Fibroblast of gingiva (primary cell): ENCODE measurements at places on chromosomes 2 and 18.

DNA sequence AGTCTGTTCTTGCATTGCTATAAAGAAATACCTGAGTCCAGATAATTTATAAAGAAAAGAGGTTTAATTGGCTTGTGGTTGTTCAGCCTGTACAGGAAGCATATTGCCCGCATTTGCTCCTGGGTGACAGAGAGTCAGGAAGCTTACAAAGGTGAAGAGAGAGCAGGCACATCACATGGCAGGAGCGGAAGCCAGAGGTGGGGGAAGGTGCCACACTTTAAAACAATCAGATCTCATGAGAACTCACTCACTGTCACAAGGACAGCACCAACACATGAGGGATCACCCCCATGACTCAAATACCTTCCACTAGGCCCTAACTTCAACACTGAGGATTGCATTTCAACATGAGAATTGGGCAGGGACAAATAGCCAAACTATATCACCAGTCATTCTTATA, 124.8 kb upstream of the COL5A2 start:
- no peak for DNase-seq

DNA sequence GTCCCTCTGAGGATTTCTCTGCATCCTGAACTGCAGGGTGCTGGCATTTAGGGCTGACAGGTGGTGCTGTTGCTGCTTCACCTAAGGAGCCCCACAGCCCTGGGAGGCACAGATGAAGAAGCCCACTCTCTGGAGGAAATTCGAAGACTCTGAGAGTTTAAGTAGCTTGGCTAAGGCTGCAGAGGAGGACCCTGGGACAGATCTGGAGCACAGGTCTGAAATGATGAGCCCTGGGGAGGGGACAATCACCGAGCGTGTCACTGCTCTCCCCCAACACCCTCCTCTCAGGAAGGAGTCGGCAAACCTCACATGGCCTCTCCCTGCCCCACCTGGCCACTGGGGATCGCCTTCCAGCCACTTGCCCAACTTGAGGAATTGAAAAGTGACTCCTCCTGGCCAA, 18.6 kb downstream of the CYP27C1 start:
- DNase-seq, result no peak

DNA sequence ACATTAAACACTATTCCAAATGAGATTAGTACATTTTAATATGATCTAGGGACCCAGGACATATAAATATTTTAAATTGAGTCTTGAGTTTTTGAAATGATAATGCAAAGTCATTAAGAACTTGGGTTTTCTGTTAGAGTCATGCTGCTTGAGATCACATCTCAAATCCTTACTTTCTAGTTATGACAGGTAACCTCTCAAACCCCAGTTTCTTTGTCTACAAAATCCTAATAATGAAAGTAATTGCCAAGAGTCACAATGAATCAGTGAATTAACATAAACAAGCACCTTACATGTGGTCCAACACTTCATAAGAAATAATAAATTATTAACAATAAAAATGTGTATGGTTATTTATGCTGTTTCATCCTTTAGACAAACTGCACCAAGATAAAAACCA, 607.6 kb downstream of the LRP1B start:
- no peak for DNase-seq

DNA sequence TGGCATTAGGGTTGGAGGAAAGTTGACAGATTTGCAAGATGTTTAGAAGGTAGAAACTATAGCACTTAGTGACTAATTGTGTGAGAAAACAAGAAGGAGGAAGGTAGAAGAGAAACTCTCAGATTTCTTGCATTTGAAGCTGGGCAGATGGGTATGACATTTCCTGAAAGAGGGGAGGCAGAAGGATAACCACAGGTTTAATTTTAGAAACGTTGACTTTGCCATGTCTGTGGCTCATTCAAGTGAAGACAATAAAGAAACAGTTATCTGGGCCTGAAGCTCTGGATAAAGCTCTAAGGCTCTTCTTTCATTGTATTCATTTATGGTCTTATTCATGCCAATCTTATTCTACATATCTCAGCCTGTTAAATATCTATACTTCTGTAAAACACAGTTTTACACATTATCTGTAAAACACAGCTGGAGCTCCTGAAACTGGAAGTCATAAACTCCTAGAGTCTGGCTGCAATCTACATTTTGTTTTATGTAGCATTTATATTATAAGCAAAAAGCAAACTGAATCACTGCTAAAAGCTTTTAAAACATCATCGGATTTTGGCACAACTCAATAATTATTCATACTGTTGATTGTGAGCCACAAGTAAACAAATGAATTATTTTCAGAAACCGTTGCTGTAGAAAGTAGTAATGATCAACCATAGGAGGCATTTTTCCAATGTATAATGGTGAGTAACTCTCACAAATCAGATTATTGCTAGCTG, 138.5 kb downstream of the RIT2 start:
- DNase-seq, result no peak

DNA sequence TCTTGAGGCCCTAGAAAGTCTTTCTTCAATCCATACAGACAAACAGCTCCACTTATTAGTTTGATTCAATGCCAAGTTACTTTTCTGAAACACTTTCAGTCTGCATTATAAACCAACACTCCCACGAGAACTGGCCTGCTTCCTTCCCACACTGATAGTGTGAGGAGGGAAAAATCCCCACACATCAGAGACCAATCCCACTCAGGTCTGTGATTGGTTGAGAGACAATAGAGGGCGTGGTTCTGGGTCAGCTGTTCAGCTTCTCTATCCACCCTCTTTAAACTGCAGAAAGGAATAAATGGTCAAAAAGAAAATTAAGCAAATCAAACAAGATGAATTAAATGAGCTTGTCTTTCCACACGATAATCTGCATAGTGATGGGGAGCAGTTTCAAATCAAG, 152.5 kb downstream of the NRP2 start:
- DNase-seq, result no peak

- no peak for DNase-seq
Measured at GRCh38 chr18:49521216-49521835, 34.3 kb upstream of the C18orf32 start.

- no peak for DNase-seq
Measured at GRCh38 chr2:201233192-201233811, 27.0 kb upstream of the CASP8 start.

GRCh38 chr2:117940436-117940835, 73.4 kb downstream of the CCDC93 start:
- peak; percentile 21 for DNase-seq

GRCh38 chr18:55651236-55651635, 63.2 kb upstream of the TCF4 start:
- no peak for DNase-seq

DNA sequence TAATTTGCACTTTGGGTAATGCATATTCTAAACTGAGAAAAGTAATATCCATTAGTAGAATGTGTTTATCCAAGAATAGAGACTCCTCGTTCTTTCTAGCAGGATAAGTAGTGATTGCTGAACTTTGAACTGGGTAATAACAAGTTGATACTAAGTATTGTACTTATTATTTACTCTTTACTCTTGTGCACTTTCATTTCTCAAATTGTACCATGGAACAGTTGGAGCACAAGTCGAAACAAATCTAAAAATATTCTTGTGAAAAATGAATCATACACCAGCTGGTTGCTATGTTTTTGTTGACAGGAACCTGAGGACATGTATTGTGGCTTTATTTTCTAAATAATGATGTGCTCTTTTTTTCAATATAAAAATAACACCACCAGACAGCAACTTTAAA, 111.9 kb downstream of the RGPD3 start:
- DNase-seq, result no peak

DNA sequence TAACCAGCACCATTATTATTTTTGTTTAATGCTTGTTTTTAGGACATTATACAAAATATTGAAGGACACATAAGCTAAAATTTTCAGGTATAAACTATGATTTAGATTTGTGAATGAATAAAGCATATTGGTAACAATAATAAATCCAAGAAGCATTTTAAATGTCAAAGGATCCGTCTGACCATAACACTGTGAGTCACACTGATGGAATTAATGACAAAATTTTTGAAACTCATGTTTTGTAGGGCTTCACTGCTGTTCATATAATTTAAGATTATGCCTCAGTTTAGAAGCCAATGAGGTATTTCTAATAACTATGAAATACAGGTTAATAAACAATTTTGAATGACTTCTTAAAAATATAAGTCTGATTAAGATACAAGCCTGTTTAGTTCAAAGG, 124.6 kb downstream of the TMEFF2 start:
- peak; percentile 22 for DNase-seq

- DNase-seq, result no peak
Measured at GRCh38 chr2:784753-785152, 107.5 kb upstream of the TMEM18 start.

- no peak for DNase-seq
Measured at GRCh38 chr18:59512025-59512755, 153.1 kb upstream of the LMAN1 start.

DNA sequence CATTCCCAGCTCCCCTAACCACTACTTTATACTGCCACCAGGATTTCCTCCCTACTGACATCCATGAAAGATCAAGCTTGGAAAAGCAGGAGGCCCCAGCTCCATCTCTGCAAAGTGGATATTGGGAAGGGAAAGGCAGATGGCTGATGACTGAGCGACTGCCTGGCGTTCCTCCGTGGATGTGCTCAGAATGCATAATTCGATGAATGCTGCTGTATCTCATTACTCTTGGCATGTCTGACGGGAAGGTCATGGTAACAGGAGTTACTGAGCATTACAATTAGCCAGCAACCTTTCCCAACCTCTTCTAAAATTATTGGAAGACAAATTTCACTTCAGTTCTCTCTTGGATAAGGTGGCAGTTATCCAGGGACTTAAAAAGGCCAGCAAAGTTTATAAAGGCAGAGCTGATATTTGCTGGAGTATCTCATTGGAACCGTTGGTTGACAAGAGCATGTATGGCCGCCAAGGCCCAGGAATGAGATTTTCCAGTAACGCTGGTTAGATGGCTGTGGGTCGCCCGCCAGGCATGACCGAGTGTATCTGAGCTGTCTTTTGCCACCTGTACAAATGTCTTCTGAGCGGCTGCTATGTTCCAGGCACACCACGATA, 34.5 kb downstream of the KCNE4 start:
- no peak for DNase-seq

- no peak for DNase-seq
Measured at GRCh38 chr2:239028253-239028619, 180.4 kb downstream of the TWIST2 start.

- peak; percentile 88 for DNase-seq
Measured at GRCh38 chr2:56741601-56742102, 557.9 kb downstream of the CCDC85A start.

GRCh38 chr2:24853996-24854395, 60.8 kb downstream of the CENPO start:
- DNase-seq, result no peak

- DNase-seq, result no peak
Measured at GRCh38 chr2:200693836-200694470, 108.1 kb downstream of the AOX1 start.

DNA sequence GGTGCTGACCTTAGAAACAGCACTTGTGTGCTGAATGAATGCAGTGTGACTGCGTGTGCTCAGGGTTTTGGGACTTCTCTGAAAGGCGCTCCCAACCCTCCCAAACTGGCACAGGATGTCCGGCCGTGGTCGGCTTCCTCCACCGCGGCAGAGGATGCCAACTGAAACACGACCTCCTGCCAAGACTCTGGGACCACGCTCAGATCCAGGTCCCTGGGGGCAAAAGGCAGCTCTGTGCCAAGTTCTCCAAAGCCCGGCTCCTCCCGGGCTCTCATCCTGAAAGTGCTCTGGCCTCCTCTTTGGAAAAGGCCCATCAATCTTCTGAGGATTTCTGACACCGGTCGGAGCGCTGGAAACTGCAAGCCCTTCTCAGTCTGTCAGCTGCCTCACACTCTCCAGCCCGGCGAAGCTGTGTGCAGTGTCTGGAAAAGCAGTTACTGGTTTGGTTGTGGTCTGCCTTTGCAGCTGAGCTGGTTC, 32.3 kb upstream of the ZBTB7C start:
- peak; percentile 37 for DNase-seq

DNA sequence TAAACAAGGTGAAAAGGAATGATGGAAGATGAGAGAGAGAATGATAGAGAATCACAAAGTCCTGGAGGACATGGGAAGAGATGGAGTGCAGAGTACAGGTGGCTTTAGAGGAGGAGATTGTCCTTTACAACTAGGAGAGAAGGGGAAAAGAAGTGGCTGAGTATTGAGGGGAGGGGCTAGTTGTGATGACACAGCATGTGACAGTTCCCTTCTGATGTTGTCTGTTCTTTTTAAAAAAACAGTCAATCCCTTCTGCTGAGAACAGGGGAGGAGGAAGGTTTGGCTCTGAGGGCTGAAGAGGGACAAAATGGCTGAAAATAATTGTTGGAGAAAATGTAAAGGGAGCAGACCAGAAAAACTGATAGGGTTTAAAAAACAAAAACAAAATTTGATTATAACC, 44.0 kb downstream of the STEAP3 start:
- no peak for DNase-seq

DNA sequence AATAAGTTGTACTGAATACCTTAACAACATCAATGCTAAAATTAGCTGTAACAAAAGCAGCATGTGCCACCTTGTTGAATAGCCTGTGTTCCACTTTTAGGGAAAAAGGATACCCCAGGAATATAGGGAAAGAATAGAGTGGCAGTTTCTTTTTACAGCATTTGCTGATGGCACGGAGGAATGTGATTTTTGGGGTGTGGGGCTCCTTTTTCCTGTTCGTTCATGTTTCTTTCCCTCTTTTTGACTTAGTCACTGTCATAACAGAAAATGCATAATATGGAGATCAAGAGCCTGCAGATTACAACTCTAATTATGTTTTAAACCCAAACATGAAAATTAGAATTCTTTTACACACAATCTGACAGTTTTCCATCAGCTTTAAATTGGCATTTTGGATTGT, 60.4 kb downstream of the MAP3K20 start:
- DNase-seq, result no peak
